ENCODE measurements at places on chromosomes 4 and X.

DNA sequence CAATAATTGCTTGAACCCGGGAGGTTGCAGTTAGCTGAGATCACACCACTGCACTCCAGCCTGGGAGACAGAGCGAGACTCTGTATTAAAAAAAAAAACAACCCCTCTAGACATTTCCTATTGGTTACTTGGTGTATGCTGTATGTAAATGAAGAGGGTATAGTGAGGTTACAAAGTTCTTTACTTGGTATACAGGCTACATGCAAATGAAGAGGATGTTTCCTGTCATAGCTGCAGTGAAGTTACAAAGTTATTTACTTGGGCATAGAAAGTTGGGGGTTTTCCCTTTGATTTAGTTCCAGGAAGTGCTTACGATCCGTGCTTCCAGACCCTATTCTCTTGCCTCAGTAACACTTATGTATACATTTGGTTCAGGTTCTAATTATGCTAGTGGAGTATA lies 38.4 kb upstream of the CLNK start:
- peak; percentile 4 for DNase-seq

- no peak for DNase-seq
Observed at GRCh38 chr4:185542626-185543315, 7.5 kb upstream of the PDLIM3 start.

- no peak for DNase-seq
Observed at GRCh38 chrX:97564496-97564895, 680.8 kb downstream of the RPA4 start.

GRCh38 chrX:724256-724655 lies 93.7 kb downstream of the SHOX start:
- peak; percentile 31 for DNase-seq

GRCh38 chrX:123884809-123885408 lies 25.1 kb downstream of the XIAP start:
- DNase-seq: peak; percentile 50

GRCh38 chr4:54745031-54745770 lies 87.4 kb downstream of the KIT start:
- no peak for DNase-seq

GRCh38 chrX:153781428-153782047 lies 697 bp downstream of the SRPK3 start:
- DNase-seq: no peak

- peak; percentile 47 for DNase-seq
Observed at GRCh38 chrX:111100191-111100590, 4.2 kb downstream of the PAK3 start.

- no peak for DNase-seq
Observed at GRCh38 chrX:2404776-2405175, 96.0 kb downstream of the DHRSX start.

DNA sequence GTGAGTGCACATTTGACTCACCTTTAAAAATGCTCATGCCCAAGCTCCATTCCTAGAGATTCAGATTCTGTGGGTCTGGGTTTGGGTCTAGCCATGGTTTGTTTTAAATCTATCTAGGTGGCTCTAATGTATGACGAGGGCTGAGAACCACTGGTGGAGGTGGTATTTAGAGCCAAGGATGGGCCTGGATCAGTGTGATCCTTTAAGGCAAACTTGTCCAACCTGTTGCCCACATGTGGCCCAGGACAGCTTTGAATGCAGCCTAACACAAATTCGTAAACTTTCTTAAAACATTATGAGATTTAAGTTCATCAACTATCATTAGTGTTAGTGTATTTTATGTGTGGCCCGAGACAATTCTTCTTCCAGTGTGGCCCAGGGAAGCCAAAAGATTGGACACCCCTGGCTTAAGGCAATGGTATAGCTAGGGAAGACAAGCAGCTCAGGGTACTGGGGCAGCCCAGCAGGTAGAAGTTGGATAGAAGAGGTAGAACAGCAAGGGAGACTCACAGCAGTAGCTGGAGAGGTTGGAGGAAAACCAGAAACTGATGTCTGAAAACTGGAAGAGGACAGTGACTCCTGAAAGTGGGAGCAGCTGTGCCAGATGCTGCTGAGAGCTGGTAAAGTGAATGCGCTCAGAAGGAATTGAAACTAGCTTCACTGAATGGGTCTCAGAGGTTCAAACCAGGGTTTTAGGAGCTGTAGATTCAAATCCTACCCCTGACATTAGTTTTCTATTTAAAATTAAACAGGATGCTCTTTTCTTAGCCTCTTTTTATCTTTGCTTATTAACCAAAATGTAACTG lies 18.2 kb downstream of the ADD1 start:
- no peak for DNase-seq

Data from CD4-positive, alpha-beta memory T cell (primary cell).